Neural crest cell (in vitro differentiated cells): ENCODE measurements at places on chromosomes 5 and 9. TPM values are rescaled to one million over a fixed set of nuclear protein-coding genes. Genes with fewer than 3 reads are reported as not detected.
A peak's percentile ranks its signal among the peaks of the same experiment; 100 is the strongest.

DNA sequence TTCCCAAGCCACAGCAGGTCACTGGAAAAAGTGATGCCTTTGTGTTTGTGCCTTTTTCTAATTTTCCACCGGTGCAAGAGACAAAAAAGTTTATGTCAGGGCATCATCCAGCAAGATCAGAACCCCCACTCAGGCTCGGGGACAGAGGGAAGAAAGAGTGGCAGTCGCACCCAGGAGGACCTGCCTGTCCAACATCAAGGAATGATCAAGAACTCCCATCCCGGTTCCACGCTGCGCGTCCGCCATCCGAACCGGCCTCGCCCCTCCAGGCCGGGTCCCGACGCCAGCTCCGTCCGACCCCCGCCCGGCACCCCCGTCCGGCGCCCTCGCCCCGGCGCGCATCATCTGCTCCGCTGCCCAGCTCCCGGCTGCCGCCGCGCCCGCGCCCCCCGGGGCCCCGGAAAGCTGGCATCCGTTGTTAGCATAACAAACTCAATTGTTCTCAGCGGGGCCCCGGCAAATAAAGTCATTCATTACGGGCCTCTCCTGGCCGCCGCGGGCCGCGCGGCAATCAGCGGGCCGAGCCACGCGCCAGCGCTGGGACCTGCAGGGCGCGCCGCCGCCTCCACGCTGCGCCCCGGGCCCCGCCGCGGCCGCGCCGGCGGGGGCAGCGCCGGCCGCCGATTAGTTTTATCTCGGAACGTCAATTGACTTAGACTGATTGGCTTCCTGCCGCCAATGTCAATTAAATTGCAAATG lies 48.1 kb downstream of the PAX5 start:
- peaks cover 24% of the 10 kb centered on the region for H3K4me1 ChIP-seq
- H3K27ac ChIP-seq = no peak overlapping the region
- DNase-seq = peak; percentile 22

KCNV2 gene
- total RNA-seq = not detected in 2 replicates

- peaks cover 50% of the 10 kb centered on the region for H3K4me1 ChIP-seq
- no peak for DNase-seq
- peaks cover 37% of the 10 kb centered on the region for H3K27me3 ChIP-seq
- H3K27ac ChIP-seq = no peak overlapping the region
Observed at GRCh38 chr9:71122421-71122820, 1.0 kb upstream of the TRPM3 start.

- no peak overlapping the region for H3K27ac ChIP-seq
- no peak overlapping the region for H3K4me3 ChIP-seq
- no peak for DNase-seq
- H3K4me1 ChIP-seq = no peaks in the 10 kb centered on the region
- H3K36me3 ChIP-seq = no peaks in the 10 kb centered on the region
- peaks cover 7% of the 10 kb centered on the region for H3K27me3 ChIP-seq
Observed at GRCh38 chr9:117224695-117225094, 190.2 kb downstream of the ASTN2 start.

GRCh38 chr9:38280251-38280800 lies 112.2 kb upstream of the ALDH1B1 start:
- H3K27me3 ChIP-seq = no peaks in the 10 kb centered on the region
- H3K27ac ChIP-seq = no peak overlapping the region
- H3K4me1 ChIP-seq = peaks cover 18% of the 10 kb centered on the region
- no peak overlapping the region for H3K4me3 ChIP-seq

PCDHA9 gene
- 1.4 TPM in 2 replicates for total RNA-seq

- no peaks in the 10 kb centered on the region for H3K36me3 ChIP-seq
- no peak for DNase-seq
- no peaks in the 10 kb centered on the region for H3K4me1 ChIP-seq
- H3K4me3 ChIP-seq = no peak overlapping the region
- H3K27me3 ChIP-seq = peaks cover 6% of the 10 kb centered on the region
- no peak overlapping the region for H3K27ac ChIP-seq
Observed at GRCh38 chr5:79143684-79144379, 32.2 kb downstream of the BHMT start.

GRCh38 chr9:112124156-112124555 lies 50.9 kb downstream of the SUSD1 start:
- DNase-seq = no peak
- no peak overlapping the region for H3K27ac ChIP-seq
- peaks cover 16% of the 10 kb centered on the region for H3K36me3 ChIP-seq
- H3K4me3 ChIP-seq = no peak overlapping the region
- H3K4me1 ChIP-seq = peaks cover 21% of the 10 kb centered on the region

DNA sequence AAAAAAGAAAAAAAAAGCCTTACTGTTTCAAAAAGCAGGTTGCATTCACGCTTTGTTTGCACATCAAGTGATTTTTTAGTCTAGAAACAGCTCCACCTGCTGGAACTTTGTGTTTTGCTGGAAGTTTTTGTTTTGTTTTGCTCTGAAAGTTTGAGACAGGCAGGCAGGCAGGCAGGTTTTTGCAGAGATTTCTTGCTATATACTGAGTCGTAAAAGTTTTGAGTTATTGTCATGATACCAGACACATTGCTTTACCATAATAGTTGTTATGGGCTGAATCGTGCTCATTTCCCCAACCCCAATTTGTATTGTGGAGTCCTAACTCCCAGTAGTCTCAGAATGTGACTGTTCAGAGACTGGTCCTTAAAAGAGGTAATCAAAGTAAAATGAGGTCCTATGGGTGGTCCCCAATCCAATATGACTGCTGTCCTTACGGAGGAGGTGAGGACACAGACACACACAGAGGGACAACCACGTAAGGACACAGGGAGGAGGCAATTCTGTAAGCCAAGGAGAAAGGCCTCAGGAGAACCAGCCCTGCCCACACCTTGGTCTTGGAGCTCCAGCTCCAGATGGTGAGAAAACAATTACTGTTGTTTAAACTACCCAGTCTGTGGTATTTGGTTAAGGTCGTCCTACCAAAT lies 20.9 kb downstream of the OR2Y1 start:
- no peak overlapping the region for H3K4me3 ChIP-seq
- H3K36me3 ChIP-seq = no peaks in the 10 kb centered on the region
- peak; percentile 49 for DNase-seq
- peaks cover 48% of the 10 kb centered on the region for H3K27me3 ChIP-seq
- no peak overlapping the region for H3K27ac ChIP-seq
- H3K4me1 ChIP-seq = no peaks in the 10 kb centered on the region

- H3K27ac ChIP-seq = no peak overlapping the region
- H3K4me3 ChIP-seq = no peak overlapping the region
- H3K4me1 ChIP-seq = no peaks in the 10 kb centered on the region
Observed at GRCh38 chr5:112570708-112571444, 151.8 kb upstream of the EPB41L4A start.

DNA sequence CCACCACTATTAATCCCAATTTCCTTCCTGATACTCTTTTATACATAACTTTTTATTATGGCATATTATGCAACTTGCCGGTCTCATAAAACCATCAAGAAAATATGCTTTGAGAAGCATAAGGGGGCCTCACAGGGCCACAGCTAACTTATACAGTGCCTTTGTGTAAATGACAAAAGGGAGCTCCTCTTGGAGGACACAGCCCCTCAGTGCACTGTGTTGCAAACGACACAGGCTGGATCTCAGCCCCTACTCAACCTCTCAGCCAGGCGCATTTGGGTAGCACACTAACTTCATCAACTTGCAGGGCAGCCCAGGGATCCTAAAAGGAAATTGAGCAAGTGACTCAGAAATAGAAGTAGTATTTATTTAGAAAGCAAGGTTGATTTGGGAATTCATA lies 35.4 kb downstream of the RIGI start:
- H3K36me3 ChIP-seq = peaks cover 19% of the 10 kb centered on the region
- DNase-seq = no peak
- no peak overlapping the region for H3K4me3 ChIP-seq
- H3K4me1 ChIP-seq = peaks cover 9% of the 10 kb centered on the region
- no peak overlapping the region for H3K27ac ChIP-seq
- H3K27me3 ChIP-seq = no peaks in the 10 kb centered on the region

DNA sequence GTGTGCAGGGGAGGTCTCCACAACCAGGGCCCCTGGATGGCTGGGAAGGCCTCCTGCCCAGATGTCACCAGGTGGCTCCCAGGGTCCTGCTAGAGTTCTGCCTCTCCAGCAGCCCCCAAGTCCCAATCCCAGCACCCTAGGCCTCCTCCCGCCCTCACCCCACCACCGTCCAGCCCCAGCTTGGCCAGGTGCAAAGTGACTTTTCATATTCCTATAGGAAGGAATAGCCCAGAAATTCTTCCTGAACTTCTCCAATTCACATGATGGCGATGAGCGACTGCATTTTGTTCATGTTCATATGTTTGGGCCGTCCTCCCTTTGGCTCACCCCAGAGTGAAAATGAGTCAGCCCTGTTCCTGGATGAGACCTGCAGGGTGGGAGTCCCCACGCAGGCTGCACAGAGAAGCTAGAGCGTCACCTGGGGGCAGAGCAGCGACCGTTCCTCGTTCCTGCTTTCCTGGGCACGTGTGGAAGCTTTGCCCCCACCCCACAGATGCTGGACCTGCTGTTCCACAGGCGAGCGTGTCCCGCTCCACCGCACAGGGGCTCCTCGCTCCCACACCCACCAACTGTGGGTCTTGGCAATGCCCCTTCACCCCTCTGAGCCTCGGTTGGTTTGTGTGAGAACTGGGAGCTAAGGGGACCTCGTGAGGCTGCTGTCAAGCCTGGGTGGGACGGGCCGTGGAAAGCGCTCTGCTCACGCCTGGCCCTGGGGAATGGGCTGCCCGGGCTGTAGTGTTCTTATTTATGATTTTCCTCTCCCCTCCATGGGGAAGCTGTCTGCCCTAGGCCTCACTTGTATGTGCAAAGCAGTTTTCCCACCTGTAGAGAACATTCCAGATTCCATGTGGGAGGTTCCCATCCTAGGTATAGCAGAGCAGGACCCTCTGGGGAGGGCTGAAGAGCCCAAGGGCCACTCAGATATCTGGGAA lies 6.9 kb downstream of the MRPS2 start:
- H3K27ac ChIP-seq = peak overlapping the region; percentile 50
- H3K36me3 ChIP-seq = peaks cover 10% of the 10 kb centered on the region
- H3K27me3 ChIP-seq = no peaks in the 10 kb centered on the region
- no peak for DNase-seq
- H3K4me3 ChIP-seq = peak overlapping the region; percentile 27

GRCh38 chr5:398475-399295 lies 44.3 kb upstream of the EXOC3 start:
- DNase-seq = no peak
- no peak overlapping the region for H3K27ac ChIP-seq
- H3K4me1 ChIP-seq = peaks cover 20% of the 10 kb centered on the region
- H3K4me3 ChIP-seq = no peak overlapping the region
- peaks cover 2% of the 10 kb centered on the region for H3K27me3 ChIP-seq

- H3K4me3 ChIP-seq = no peak overlapping the region
- H3K27ac ChIP-seq = no peak overlapping the region
- no peaks in the 10 kb centered on the region for H3K27me3 ChIP-seq
Observed at GRCh38 chr5:68332556-68332955, 117.0 kb downstream of the PIK3R1 start.

IL17B gene
- not detected in 2 replicates for total RNA-seq

DNA sequence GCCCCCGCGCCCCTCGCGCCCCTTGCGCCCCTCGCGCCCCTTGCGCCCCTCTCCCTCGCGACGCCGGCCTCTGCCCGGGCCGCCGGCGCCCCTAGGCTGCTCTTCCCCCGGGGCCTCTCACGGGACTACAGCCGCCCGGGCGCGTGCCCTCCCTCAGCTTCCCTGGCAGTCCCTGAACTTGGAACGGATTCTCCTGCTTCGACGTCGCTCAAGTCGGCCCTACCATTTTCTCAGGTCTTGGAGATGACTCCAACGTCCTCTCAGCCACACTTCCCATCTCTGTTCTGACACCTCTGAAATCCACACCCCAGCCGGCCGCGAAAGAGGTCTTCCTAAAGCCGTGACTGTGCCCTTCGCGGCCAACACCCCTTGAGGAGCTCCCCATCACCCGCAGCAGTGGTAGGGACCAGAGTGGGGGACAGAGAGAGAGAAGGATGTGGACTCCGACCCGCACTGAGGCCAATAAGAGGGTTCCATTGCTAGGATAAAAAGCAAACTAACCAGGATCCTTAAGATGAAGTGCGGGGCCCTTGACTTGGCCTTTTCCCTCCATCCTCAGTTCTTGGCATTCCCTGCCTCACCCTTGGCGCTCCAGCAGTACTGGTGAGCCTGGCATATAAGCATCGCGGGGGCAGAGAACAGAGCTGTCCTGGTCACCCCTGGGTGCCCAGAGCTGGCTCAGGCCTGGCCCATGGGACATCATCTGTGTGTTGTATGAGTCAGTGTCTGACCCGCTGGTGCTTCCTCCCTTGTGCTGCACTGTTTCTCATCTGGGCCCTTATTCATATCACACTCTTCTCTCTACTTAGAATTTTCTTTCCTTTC lies 38.6 kb upstream of the GARNL3 start:
- no peaks in the 10 kb centered on the region for H3K36me3 ChIP-seq
- DNase-seq = no peak
- H3K4me1 ChIP-seq = peaks cover 7% of the 10 kb centered on the region

DNA sequence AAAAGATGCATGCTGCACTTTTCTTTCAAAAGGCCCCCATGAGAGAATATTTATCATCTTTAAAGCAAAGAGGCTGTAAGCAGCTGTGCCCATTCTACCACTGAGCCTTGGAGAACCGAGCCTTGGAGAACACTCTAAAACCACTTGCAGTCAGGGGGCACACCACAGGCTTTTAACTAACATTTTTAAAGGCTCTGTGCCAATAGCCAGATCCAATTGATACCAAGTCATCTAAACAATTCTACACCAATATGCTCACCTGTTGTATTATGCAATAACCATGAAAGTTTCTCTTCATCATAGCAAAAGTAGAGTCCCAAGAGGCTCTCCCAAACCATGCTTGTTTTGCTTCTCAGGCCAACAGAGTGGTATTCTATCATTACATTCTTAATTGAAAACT lies 1090.5 kb upstream of the SEMA6A start:
- peaks cover 2% of the 10 kb centered on the region for H3K36me3 ChIP-seq
- no peak for DNase-seq
- peaks cover 13% of the 10 kb centered on the region for H3K4me1 ChIP-seq
- H3K4me3 ChIP-seq = no peak overlapping the region
- H3K27ac ChIP-seq = no peak overlapping the region

- peaks cover 52% of the 10 kb centered on the region for H3K4me1 ChIP-seq
- H3K4me3 ChIP-seq = no peak overlapping the region
- DNase-seq = no peak
- peaks cover 23% of the 10 kb centered on the region for H3K27me3 ChIP-seq
- no peaks in the 10 kb centered on the region for H3K36me3 ChIP-seq
Observed at GRCh38 chr5:77546-77945, 14.4 kb upstream of the PLEKHG4B start.

DNA sequence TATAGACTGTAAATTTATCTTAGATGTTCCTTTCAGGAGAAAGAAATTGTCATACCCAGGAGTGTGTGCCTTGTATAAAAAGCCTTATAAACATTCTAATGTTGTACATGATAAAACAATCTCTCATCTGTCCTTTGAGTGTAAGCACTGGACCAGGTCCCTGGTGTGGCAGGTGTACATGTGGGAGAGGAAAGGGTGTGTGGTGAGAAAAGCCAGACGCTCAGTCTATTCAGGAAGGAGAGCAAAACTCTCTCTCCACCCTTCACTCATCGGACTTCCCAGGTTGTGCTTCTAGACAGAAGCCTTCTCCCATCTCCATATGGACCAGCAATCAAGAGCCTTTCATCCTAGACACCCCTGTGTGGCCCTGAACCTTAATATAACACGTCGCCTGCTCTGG lies 154.2 kb downstream of the ESM1 start:
- no peak overlapping the region for H3K27ac ChIP-seq
- H3K36me3 ChIP-seq = no peaks in the 10 kb centered on the region
- no peaks in the 10 kb centered on the region for H3K4me1 ChIP-seq
- no peaks in the 10 kb centered on the region for H3K27me3 ChIP-seq
- no peak for DNase-seq

- no peak overlapping the region for H3K4me3 ChIP-seq
- peaks cover 12% of the 10 kb centered on the region for H3K4me1 ChIP-seq
- peak overlapping the region; percentile 97 for H3K27ac ChIP-seq
- H3K27me3 ChIP-seq = no peaks in the 10 kb centered on the region
- DNase-seq = no peak
- no peaks in the 10 kb centered on the region for H3K36me3 ChIP-seq
Observed at GRCh38 chr5:118628660-118629354, 359.5 kb downstream of the DTWD2 start.
